Endothelial cell of umbilical vein (primary cell): ENCODE measurements at places on chromosomes 1 and 21. TPM values are rescaled to one million over a fixed set of nuclear protein-coding genes. Genes with fewer than 3 reads are reported as not detected.

DNA sequence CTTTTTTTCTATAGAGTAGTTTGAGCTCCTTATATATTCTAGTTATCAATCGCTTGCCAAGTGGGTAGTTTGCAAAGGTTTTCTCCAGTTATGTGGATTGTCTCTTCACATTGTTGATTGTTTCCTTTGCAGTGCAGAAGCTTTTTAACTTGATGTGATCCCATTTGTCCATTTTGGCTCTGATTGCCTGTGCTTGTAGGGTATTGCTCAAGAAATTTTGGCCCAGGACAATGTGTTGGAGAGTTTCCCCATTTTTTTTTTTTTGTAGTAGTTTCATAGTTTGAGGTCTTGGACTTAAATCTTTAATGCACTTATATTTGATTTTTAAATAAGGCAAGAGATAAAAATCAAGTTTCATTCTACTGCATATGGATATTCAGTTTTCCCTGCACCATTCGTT lies 774.8 kb upstream of the ADAMTS5 start:
- DNase-seq = no peak

DNA sequence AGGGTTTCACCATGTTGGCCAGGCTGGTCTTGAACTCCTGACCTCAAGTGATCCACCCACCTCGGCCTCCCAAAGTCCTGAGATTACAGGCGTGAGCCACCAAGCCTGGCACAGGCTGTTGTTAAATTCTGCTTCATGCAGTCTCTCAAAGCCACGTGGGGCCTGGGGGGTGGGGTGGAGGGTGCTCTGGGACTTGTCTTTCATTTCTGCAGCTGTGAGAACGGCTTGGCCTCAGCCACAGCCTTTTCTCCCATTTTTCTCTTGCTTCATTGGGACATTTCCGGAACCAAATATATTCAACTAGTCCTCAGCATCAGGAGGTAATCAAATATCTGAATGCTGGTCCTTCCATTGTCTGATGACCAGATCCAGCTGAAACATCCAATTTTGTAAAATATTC lies 27.6 kb upstream of the KCNE2 start:
- DNase-seq = no peak

DNA sequence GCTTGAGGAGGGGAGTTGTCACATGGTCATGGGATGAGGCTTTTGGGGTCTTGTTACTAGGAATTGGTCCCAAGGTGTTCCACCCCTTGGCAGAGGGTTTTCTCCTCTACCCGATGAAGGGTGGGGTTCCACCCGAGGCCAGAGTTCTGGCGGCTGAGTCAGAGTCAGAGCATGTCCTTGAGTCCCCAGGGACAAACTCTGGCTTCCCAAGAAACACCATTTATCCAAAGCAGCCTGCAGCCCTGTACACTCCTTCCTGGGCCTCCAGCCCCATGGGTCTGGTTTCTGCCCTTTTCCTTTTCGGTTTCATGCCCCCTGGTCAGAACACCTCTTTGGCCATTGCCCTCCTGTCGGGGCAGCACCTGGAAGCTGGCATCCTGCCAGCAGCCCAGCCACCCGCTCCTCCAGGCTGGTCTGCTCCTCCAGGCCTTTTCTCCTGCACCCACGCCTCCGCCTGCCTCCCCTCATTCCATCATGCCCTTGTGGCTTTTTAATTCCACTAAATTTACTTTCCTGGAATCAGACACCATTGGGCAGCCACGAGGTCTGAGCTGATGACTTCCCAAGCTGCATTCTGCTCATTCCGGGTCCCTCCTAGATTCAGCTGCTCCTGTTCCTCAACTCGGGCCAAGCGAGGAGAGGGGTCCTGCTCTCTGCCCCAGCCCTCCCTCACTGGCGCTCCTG lies 301.7 kb upstream of the VAMP3 start:
- DNase-seq = no peak

- DNase-seq = no peak
Observed at GRCh38 chr1:89354205-89354604, 9.7 kb upstream of the GBP6 start.

DNA sequence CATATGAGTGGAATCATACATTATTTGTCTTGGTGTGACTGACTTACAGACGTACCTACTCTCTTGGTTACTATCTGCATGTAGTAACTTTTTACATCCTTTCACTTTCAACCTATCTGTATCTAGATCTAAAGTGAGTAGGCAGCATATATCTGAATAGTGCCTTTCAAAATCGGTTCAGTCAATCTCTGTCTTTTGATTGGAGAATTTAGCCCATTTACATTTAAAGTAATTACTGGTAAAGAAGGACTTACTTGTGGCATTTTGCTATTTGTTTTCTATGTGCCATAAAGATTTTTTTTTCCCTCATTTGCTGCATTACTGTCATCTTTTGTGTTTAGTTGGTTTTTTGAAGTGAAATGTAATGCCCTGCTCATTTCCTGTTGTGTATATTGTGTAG lies 14.2 kb downstream of the UTS2 start:
- DNase-seq = no peak

GRCh38 chr21:43854773-43855633 lies 10.0 kb upstream of the AGPAT3 start:
- DNase-seq = no peak

DNA sequence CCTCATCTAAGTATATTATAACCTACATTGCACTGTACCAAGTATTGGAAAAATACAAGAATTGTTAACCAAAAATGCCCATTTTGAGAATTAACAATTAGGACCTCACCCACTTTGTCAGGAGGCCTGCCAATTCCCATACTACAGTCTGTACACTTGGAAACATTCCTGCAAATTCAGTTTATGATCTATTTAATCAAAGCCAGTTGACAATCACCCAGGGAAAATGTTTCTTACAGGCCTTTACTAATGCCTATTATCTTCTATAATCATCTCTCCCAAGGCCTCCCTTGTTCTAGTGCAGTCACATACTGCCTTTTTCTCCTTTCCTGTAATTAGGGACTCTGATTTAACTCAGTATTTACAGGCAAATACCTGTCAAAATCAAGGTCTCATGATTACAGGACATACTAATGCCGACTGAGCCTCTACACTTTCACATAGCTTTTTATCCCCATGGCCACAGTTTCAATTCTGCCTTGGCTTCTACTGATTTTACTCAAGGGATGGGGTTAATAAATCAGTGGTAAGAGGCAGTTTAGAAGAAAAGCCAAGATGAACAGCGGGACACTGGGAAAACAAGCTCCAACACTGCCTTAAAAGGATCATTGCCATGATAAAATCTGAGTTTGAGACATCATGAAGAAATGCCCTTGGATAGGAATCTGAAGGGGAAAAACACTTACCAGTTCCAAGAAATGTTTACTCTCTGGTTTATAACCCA lies 338.7 kb downstream of the VAV3 start:
- no peak for DNase-seq

DNA sequence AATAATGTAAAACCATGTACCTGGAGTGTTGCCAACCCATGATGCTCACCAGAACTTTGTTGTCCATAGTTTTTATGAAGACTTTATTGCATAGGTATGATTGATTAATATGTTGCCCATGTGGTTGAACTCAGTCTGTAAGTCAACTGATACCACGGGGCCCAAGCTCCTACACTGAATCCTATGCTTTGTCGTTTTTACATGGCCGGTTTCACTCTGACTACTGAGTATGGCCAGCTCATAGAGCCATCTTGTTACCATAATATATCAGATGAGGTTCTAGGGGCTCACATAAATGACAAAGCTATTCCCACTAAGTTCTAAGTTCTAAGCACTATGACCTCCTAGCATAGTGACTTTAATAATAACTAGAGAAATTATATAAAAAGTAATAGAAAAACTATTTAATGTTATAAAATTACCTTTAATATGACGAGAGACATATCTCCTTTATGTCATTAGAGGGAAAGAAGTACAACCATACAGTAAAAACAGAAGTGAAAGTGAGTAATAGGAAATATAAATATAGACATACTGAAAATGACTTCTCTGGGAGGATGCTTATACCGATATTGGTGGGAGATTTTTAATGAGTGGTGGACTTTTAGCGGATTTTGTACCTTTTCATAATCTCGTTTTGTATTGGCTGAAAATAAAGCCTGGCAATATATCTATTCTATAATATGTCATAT lies 983.4 kb upstream of the PRMT6 start:
- DNase-seq = no peak

- DNase-seq = no peak
Observed at GRCh38 chr1:17319561-17320350, 11.8 kb downstream of the PADI4 start.

- peak; percentile 21 for DNase-seq
Observed at GRCh38 chr1:158496374-158496773, 24.4 kb downstream of the OR10R2 start.

DNA sequence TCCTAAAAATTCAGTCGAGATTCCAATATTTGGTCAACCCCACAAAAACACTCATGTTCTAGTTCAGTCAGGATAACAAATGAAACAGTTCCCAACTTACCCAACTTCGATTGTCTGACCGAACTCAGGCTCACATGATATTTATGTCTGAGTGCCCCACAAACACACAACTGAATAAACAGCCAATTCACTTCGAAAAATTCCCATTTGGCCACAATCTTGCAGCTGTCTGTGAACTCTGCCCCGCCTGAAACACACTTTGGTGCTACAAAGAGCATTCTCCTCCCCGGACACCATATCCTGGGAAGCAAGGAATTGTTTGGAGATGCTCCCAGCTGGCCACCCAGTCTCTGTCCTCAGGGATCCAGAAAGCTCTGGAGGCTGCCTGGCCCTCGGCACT lies 52.9 kb upstream of the SIM2 start:
- DNase-seq = no peak

DNA sequence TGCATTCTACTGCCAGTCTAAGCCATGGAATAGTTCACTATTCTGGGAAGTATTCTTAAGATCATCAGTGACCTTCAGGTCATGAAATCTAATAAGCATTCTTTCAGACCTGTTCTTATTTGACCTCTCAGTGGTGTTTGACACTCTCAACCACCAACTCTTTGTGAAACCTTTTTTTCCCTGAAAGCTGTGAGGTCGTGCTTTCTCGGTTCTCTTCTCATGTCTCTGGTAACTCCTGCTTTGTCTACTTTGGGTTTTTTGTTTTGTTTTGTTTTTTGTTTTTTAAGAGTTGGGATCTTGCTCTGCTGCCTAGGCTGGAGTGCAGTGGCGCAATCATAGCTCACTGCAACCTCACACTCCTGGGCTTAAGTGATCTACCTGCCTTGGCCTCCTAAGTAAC lies 56.3 kb downstream of the POU2F1 start:
- no peak for DNase-seq

DNA sequence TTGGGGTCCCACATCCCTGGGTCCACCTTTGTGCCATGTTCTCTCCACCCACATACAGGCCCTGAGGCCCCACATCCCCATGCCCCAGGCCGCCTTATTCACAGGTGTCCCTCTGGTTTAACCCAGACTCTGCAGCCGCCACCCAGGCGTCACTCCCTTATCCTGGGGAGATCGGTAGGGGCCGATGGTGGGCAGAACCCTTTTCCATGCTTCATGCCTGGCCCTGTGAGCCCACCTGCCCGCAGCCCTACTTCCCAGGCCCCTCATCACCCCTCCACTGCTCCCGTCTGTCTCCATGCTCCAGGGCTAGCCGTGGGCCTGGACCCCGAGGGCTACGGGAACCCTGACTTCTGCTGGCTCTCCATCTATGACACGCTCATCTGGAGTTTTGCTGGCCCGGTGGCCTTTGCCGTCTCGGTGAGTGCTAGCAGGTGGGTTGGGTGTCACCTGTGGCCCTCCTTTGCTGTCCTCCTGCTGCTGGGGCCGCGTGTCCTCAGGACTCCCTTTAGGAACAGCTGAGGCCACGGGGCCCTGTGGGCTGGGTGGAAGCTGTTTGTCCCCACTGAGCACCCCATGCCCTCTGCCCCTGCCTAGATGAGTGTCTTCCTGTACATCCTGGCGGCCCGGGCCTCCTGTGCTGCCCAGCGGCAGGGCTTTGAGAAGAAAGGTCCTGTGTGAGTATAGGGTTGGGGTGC lies 12.2 kb downstream of the PSRC1 start:
- DNase-seq = no peak

GRCh38 chr1:210373628-210373877 lies 44.9 kb downstream of the HHAT start:
- no peak for DNase-seq

GRCh38 chr1:205936311-205936710 lies 6.9 kb downstream of the SLC26A9 start:
- DNase-seq = no peak

DNA sequence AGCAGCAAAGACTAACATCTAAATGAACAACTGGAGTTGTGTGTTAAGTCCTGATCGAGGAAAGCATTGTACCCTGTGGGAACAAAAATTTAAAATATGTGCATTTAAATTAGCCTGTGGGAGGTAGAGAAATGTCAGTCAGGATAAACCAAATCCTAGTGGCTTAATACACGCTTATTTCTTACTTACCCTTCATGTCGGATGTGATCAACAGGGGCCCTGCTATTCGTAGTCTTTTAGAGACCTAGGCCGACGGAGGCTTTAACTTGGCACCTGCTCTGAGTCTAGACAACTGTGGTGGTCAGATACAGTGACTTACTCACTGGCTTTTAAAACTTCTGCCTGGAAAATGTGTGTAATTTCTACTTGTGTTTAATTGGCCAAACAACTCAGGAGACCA lies 10.2 kb downstream of the GSTM3 start:
- no peak for DNase-seq

DNA sequence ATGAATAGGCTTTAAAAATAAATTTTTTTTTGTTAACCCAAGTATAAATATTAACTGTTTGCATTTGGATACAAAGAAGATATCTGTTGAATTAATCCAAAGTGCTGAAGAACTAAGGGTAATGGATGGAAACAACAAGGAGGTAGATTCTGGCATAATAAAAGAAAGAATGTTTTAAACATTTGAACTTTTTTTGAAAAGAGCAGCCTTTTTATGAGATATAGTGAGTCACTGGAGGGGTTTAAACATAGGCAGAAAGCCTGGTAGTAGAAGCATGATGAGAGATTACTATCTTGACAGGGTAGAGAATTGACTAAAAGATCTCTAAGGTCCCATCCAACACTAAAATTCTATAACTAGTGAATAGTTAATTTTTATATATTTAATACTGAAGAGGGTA lies 2.7 kb downstream of the MIER1 start:
- no peak for DNase-seq

GRCh38 chr1:36751525-36751924 lies 268.8 kb upstream of the CSF3R start:
- DNase-seq = no peak

- no peak for DNase-seq
Observed at GRCh38 chr1:75125161-75125726, 8.9 kb upstream of the LHX8 start.

- DNase-seq = no peak
Observed at GRCh38 chr1:24319312-24319863, at the start of gene GRHL3. GRHL3 (plus strand) TSS chr1:24319357; CDS start chr1:24319552, 195 bp downstream.

SYT2 gene
- total RNA-seq = not detected in 2 replicates

PEF1 gene
- 66.5 and 73.3 TPM in 2 replicates for total RNA-seq

TCP10L gene
- total RNA-seq = not detected in 2 replicates

C1orf141 gene
- total RNA-seq = not detected in 2 replicates

GREM2 gene
- total RNA-seq = not detected in 2 replicates

PTPN22 gene
- total RNA-seq = not detected in 2 replicates

OR2M5 gene
- total RNA-seq = not detected in 2 replicates
